ENCODE measurements at places on chromosomes 2 and 18.

- DNase-seq: no peak
These were observed 110.9 kb upstream of the FAM98A start for GRCh38 chr2:33709951-33710350.

DNA sequence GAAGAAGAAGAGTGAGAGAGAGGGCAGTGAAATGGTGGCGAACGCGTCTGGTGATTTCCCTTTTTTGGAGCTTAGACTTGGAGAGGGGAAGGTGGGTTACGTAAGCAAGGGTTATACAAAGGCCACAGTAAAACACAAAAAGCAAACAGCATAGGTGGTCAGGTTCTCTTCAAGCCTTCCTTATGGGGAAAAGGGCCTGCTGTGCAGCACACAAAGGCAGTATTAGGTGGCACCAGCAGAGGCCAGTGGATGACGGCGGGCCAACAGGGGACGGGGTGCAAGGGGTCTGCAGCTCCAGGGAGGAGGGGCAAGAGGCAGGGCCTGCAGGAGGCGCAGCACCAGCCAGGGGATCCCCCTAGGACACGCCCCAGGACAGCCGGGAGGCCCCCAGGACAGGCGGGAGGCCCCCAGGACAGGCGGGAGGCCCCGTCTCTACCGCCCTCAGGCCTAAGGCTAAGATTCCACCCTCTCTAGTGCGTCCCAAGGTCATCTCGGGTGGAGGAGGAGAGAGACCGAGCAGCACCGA is 32.6 kb upstream of the NPC1 start:
- no peak for DNase-seq

- no peak for DNase-seq
These were observed 67.6 kb downstream of the FEZ2 start for GRCh38 chr2:36530178-36530982.

DNA sequence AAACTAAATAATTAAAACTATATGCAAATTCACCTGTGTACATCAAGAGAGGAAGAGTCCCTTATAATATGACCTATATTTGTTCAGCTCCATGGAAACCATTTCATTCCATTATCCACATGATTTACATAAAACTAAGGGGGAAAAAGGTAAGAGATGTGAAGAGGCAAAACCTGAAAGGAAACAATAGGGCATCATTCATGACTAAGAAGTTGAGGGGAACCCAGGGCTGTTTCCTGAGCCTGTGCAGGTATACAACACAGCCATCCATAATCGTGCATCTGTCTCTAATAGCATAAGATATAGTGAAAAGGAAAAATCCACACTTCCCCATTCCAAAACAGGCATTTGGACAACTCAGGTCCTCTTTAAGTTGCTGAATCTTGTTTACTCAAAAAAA is 151.3 kb downstream of the NR4A2 start:
- no peak for DNase-seq

GRCh38 chr18:11983592-11983991 is 2.3 kb downstream of the IMPA2 start:
- no peak for DNase-seq

GRCh38 chr2:174023591-174024523 is 58.7 kb upstream of the SP3 start:
- DNase-seq: no peak

DNA sequence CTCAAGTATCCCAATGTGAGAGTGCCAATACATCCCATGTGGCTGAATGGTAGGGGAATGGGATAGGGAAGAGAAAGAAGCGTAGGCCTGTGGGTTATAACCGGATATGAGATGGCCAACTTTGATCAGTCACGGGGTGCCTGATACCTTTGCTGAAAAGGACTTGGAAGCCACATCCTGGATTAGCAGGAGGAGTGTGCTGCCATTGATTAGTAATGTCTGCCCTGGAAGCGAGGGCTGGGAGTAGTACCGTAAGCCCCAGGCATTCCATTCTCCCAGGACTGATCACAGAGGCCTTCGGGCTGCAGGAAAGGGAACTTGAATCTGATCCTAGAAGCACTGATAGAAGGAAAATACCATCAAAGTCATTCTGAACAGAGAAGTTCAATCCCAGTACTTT is 218.5 kb downstream of the TFCP2L1 start:
- no peak for DNase-seq

GRCh38 chr2:165497659-165498317 is 28.3 kb downstream of the CSRNP3 start:
- no peak for DNase-seq

GRCh38 chr2:213002383-213002782 is 149.0 kb downstream of the IKZF2 start:
- DNase-seq: no peak

GRCh38 chr2:24174851-24175277 is at the start of gene FAM228A:
TSS of gene FAM228A (plus strand) at chr2:24175053. CDS start at chr2:24175481, 428 bp downstream.
- DNase-seq: no peak

- DNase-seq: no peak
These were observed 28.0 kb downstream of the DNER start for GRCh38 chr2:229686122-229686919.

- DNase-seq: no peak
These were observed 28.0 kb downstream of the PNO1 start for GRCh38 chr2:68185541-68186164.

- no peak for DNase-seq
These were observed 105.0 kb upstream of the CDC42EP3 start for GRCh38 chr2:37776487-37776886.

DNA sequence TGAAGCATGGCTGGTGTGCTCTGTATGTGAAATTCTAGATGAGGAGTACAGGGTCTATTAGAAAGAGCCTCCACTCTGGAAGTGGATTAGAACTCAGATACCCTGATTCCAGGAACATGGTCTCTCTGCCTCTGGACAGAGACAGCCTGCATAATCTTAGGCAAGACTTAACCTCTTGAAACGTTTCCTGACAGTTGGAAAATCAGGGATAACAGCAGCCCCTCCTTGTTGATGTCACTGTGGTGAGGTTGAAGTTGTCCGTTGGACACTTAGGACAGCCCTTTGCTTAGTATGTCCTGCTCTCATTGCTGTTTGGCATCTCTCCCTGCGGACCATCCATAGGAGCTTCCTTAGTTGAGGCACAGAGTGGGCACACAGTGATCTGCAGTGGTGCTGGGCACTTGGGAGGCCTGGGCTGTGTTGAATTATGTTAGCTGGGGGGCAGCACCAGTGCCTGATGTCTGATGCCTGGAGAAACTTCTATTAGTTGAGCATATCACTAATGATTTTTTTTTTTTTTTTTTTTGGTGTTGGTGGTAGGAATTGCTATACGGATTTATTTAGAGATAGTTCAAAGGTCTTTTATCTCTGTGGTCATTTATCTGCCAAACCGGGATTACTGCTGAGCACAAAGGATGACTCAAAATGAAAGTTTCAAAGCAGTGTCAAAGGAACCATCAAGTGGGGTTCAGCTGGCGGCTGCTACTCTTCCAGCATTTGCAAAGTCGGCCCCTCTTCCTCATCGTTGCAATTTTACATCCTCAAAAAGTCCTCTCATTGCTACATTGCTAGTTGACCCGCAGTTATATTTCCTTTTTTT is 28.8 kb downstream of the SETBP1 start:
- DNase-seq: no peak

- no peak for DNase-seq
These were observed 245.8 kb downstream of the KCNE4 start for GRCh38 chr2:223297788-223298187.

DNA sequence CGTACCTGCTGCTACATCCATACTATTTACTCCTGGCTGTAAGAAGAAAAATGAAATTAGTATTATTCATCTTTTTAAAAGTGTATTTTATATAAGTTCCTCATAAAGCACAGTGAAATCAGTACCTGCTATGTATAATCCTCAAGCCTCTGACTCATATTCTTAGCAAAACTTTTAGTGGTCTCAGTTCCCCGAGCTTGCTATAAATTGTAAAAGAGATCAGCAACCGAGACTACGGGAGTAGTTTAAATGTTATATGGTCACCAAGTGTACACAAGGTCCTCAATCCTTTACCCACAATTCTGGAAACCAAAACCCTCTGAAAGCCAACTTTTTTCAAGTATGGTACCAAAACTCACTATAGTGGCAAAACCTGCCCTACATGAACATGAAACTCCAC is 24.2 kb downstream of the PRPF40A start:
- DNase-seq: no peak

GRCh38 chr2:149994057-149994728 is 406.6 kb upstream of the MMADHC start:
- DNase-seq: no peak

DNA sequence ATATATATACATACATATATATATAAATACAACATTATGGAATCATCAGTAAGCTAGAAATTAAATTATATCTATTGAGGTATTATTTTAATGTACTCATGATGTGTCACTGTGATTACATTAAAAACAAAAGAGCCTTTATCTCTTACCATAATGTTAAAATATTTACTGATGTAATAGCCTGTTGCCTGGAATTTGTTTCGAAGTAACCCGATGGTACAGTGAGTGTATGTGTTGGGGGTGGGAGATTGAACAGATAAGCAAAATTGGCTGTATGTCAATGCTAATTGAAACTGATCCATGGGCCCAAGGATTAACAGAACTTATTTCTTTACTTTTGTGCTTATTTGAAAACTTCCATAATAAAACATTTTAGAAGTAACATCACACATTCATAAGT is 1473.2 kb downstream of the LRP1B start:
- no peak for DNase-seq

DNA sequence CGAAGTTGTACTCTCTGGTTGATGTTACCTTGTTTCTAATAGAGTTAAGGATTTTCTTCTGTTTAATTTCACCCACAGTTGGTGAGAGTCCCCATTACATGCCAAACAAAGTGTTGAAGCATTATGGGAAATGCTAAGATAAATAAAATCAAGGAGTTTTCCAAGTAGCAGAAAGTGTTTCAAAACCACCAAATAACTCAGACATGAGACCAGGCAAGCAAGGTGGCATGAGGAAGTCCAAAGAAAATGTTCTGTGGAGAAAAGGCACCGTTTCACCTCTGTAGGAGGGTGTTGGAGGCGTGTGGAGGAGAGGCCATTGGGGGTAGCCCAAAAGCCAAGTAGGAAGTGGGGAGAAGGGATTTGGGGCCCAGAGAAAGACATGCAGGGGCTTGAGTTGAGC is 8.7 kb downstream of the CFAP221 start:
- DNase-seq: no peak

- DNase-seq: no peak
These were observed 822 bp downstream of the PSMG2 start for GRCh38 chr18:12703664-12704063.

- DNase-seq: no peak
These were observed 8.7 kb upstream of the ALS2 start for GRCh38 chr2:201789395-201789794.
